HL-60 (cell line): ENCODE measurements at places on chromosomes 2 and 18.

DNA sequence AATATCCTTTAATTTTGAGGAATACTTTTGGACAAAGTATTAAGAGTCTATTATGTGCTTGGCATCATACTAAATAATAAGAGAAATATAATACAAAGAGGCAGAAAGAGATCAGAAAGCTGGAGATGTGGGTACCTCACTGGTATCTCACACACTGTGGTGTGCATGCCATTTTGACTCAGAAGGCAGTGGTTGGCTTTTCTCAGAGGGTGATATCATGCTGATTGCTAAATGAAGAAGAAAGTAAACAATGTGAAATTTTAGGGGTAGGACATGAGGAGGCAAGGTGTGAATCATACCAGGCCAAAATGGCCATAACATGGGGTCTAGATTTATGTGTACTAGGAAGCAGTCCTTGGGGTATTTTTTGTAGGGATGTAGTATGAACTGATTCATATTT, 16.6 kb upstream of the SPOPL start:
- DNase-seq = no peak

DNA sequence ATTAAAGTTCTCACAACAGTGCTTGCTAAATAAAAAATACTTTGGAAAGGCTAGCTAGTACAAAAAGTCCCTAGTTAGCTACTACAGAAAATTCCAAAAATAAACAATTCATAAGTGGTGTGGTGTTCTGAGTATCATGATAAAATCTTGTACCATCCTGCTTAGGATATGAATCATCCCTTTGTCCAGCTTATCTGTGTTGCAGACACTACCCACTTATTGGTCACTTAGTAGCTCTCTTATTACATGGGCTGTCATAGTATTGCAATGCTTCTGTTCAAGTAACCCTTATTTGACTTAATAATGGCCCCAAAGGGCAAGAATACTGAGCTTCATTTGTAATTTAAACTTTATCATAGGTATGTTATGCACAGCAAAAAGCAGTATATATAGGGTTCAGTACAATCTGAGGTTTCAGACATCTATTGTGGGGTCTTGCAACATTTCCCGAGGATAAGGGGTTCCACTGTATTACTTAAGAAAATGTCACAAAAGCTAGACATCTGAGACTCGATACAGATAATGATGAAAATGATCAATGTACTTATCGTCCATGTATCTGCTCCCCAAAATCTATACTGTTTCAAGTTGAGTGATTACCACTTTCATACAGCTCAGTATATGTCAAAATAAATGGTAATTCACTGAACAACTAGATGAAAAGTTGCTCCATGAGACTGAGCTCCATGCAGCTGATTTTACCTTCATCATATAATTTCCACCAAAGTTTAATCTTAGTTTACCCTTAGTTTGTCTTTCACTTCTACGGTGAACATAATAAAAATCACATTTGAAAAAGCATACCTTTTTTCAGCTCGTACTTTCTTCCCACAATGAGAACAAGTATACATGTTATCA, 93.8 kb downstream of the C2orf74 start:
- DNase-seq = no peak

DNA sequence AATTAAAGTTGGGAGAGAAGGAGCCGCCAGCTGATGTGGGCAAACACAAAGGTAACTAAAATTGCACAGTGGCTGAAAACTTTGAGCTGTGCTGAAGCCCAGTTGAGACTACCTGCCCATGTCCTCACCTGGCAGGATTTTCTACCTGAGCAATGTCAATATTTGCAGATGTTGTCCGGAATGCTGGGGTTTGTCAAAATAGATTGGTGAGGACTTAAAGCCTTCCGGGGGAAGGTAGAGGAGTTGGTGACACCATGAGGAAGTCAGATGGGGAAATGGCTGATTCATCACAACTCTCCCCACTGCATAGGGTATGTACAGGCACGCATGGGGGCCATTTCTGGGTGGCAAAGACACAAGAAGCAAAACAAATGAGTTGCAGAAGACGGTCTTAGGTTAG, 114.9 kb downstream of the ALK start:
- DNase-seq = peak; percentile 21

GRCh38 chr2:5766056-5766455, 73.9 kb downstream of the SOX11 start:
- DNase-seq = no peak

GRCh38 chr2:216004697-216005283, 8.6 kb downstream of the MREG start:
- DNase-seq = no peak

GRCh38 chr2:20144861-20145260, 80.1 kb downstream of the SDC1 start:
- DNase-seq = no peak

- no peak for DNase-seq
These were observed 24.3 kb downstream of the RHOB start for GRCh38 chr2:20471148-20471547.

GRCh38 chr2:187874786-187875185, 320.6 kb upstream of the TFPI start:
- no peak for DNase-seq

- DNase-seq = no peak
These were observed 234.4 kb downstream of the RPIA start for GRCh38 chr2:88925770-88926462.

GRCh38 chr2:65901756-65902155, 469.4 kb upstream of the SPRED2 start:
- DNase-seq = peak; percentile 26

- no peak for DNase-seq
These were observed 762.3 kb downstream of the DCDC2C start for GRCh38 chr2:4465671-4466070.

GRCh38 chr2:28665041-28665704, 86.5 kb upstream of the PPP1CB start:
- DNase-seq = no peak

DNA sequence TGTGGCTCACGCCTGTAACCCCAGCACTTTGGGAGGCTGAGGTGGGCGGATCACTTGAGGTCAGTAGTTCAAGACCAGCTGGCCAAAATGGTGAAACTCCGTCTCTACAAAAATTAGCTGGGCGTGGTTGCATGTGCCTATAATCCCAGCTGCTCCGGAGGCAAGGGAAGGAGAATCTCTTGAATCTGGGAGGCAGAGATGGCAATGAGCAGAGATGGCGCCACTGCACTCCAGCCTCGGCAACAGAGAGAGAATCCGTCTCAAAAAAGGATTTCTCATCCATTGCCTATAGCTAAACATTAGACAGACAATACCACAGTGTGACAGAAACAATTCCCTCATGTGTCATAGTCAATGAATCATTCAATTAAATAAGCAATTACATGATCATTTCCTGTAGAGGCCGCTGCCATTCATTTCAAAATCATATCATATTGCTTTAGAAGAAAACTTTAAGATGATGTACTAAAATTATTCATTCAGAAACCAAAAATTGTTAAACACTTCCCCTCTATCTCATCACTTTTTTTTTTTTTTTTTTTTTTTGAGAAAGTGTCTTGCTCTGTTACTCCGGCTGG, 69.5 kb upstream of the TGIF1 start:
- DNase-seq = no peak

GRCh38 chr2:222731201-222731621, 59.8 kb downstream of the MOGAT1 start:
- DNase-seq = no peak
